AG04450 (cell line): ENCODE measurements at places on chromosomes 5 and 9.

- DNase-seq: no peak
Observed at GRCh38 chr9:70588999-70589398, 174.5 kb upstream of the KLF9 start.

GRCh38 chr9:69871118-69871834 is 50.7 kb downstream of the CFAP95 start:
- no peak for DNase-seq

DNA sequence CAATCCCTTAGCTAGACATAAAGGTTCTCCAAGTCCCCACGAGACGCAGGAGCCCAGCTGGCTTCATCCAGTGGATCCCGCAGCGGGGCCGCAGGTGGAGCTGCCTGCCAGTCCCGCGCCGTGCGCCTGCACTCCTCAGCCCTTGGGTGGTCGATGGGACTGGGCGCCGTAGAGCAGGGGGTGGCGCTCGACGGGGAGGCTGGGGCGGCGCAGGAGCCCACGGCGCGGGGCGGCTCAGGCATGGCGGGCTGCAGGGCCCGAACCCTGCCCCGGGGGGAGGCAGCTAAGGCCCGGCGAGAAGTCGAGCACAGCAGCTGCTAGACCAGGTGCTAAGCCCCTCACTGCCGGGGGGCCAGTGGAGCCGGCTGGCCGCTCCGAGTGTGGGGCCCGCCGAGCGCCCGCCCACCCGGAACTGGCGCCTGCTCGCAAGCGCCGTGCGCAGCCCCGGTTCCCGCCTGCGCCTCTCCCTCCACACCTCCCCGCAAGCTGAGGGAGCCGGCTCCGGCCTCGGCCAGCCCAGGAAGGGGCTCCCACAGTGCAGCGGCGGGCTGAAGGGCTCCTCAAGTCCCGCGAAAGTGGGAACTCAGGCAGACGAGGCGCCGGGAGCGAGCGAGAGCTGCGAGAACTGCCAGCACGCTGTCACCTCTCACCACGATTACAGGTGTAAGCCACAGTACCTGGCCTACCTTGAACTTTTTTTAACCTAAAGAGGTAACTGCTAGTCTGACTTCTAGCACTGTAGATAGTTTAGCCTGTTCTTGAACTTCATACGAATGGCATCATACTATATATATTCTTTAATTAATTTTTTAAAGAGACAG is 35.5 kb downstream of the PTGS1 start:
- no peak for DNase-seq

DNA sequence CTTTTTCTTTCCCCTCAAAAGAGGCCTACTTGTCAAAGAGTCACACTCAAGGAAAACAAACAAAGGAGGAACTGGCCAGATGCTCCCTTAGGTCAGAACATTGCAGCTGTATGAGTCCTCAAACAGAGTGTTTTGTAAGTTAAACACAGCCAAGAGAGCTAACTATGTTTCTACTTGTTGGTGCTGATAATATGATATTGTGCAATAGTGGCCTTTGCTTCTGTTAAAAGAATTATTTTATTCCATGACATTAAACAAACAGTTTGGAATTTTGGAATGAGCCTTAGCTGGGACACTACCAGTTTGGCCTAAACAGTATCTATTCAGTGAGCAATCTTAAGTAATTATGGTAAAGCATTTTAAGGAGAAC is 56.0 kb upstream of the TPD52L3 start:
- peak; percentile 81 for DNase-seq

DNA sequence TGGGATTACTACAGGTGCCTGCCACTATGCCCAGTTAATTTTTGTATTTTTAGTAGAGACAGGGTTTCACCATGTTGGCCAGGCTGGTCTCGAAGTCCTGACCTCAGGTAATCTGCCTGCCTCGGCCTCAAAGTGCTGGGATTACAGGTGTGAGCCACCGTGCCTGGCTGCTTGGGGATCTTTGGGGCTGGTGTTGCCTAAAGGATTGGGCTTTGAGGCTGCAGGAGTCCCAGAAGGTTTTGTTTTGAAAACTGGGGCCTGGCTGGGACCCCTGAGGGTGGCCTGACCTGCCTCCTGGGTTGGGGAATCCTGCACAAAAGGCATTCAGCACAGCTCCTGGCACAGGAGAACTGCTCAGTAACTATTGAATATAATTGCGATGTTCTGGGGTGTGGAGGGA is 25.1 kb upstream of the SHB start:
- DNase-seq: no peak

DNA sequence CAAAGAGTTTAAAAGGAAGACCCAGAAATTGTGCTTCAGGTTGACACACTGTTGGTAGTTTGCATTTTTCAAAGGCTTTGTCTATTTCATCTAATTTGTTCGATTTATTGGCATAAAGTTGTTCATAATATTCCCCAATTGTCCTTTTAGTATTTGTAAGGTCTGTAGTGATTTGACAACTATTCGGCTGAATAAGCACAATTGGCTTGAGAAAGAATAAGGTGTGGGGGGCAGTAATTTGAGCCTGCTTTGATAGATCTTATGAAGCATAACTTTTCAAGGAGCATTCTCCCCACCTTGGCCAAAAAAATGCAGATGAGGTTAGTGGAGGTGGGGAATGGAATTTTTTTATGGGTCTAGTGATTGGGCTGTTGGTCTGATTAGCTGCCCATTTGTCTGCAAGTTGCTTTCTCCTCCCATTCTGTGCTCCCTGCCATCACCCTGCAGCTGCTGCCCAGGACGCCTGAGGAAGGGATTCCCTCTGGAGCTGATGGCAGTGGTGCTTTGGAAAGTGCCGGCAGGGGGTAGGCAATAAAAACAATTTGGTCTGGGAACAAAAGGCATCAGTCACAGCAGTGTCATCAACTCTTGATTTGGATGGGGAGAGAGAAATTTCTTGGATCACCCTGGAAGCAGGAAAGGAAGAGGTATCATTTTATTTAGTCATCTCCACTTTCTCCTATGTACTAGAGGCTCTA is 26.6 kb downstream of the WNT8A start:
- DNase-seq: no peak
